Activated CD4-positive, alpha-beta memory T cell treated with anti-CD3 and anti-CD28 coated beads, Interleukin-2, amount 10 ng/mL, durations not matched to agents 7 days and 5 days (primary cell): ENCODE measurements at places on chromosomes 3 and 15. TPM values are rescaled to one million over a fixed set of nuclear protein-coding genes. Genes with fewer than 3 reads are reported as not detected.
A peak's percentile ranks its signal among the peaks of the same experiment; 100 is the strongest.

The ASB14 gene
- total RNA-seq: not detected

The ARPIN gene
- total RNA-seq: not detected

The EOMES gene
- 5.6 TPM for total RNA-seq

The COL6A5 gene
- total RNA-seq: 0.03 TPM

DNA sequence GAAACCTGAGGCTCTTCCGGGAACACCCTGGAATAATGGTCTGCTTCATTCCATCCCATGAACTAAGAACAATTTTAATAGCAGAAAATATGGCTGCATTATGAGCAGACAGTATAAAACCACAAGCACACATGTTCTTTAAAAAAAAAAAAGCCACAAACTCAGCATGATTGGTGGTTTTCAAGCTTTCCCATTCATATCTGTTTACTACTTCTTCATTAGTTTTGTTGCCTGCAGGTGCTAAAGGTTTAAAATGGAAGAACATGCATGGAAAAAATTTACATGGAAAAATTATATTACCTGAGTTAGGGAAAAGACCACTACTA is 137.9 kb upstream of the HES1 start:
- H3K36me3 ChIP-seq: no peaks in the 10 kb centered on the region
- peaks cover 56% of the 10 kb centered on the region for H3K27me3 ChIP-seq
- H3K4me1 ChIP-seq: peaks cover 2% of the 10 kb centered on the region
- no peak overlapping the region for H3K27ac ChIP-seq
- no peak overlapping the region for H3K4me3 ChIP-seq
- DNase-seq: no peak

DNA sequence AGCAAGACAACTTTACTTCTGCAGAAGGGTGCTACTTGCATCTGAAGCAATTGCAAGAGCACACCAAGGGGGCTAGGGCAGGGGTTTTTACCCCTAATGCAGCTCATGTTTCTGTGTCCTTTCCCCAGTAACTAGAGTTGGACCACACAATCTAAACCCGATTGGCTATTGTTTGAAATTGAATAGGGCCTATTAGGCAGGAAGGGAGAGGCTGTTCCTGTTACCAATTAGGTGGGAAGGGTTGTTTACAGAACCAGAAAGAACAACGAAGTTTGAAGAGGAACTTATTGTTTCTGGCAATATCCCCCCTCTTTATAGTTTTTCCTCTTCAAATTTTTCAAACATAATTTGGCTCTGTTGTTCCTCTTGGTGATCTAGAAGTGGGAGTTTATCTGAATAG is 85.5 kb downstream of the CHCHD4 start:
- H3K36me3 ChIP-seq: no peaks in the 10 kb centered on the region
- DNase-seq: no peak

DNA sequence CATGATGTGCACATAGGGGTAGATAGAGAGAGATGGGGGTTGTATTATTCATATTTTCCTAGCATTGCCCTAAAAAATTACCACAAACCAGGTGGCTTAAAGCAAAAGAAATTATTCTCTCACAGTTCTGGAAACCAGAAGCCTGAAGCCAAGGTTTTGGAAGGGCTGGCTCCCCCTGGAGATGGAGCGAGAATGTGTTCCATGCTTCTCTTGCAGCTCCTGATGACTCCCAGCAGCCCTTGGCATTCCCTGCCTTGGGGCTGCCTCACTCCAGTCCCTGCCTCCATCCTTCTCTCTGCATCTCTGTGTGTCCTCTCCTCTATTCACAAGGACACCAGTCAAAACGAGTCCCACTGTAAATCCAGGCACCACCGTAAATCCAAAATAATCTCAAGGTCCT is 91.5 kb upstream of the FAM174B start:
- H3K4me3 ChIP-seq: no peak overlapping the region
- H3K27ac ChIP-seq: no peak overlapping the region
- H3K4me1 ChIP-seq: no peaks in the 10 kb centered on the region
- peaks cover 1% of the 10 kb centered on the region for H3K27me3 ChIP-seq

DNA sequence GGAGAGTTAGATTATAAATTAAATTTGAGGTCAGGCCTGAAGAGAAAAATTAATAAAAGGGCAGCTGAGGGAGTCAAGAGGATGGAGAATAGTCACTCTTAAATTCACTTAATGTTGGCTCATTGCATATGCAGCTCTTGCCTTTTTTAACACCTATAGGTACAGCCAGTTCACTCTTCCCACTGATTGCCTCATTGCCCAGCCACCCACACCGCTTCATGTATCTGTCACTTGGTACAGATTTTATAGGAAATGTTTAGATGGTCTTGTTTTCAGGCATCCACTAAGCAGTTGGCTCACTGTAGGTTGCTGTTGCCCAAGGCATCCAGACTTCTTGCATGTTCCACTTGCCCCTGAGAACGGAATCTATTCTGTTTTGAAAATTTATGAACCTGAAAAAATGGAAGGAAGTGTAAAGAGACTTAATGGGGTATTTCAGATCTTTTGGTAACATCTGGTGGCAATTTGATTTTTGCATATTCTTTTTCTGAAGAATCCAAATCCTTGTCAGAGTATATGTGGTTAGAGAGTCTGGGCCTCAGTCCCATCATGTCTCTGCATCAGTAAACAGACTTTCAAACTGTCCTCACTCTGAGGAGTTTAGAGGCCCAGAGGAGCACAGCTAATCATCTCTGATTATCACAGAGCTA is 151.9 kb downstream of the RBPMS2 start:
- peak overlapping the region; percentile 93 for H3K27ac ChIP-seq
- peak overlapping the region; percentile 63 for H3K4me3 ChIP-seq
- peak; percentile 26 for DNase-seq
- peaks cover 75% of the 10 kb centered on the region for H3K4me1 ChIP-seq

- no peaks in the 10 kb centered on the region for H3K27me3 ChIP-seq
- DNase-seq: no peak
- H3K4me3 ChIP-seq: no peak overlapping the region
These were observed 572.7 kb downstream of the NLGN1 start for GRCh38 chr3:173970281-173970680.

GRCh38 chr3:34011171-34012101 is 213.0 kb downstream of the PDCD6IP start:
- no peak overlapping the region for H3K4me3 ChIP-seq
- H3K27ac ChIP-seq: no peak overlapping the region
- no peaks in the 10 kb centered on the region for H3K27me3 ChIP-seq
- H3K36me3 ChIP-seq: no peaks in the 10 kb centered on the region
- H3K4me1 ChIP-seq: no peaks in the 10 kb centered on the region

- H3K4me1 ChIP-seq: peaks cover 57% of the 10 kb centered on the region
- peaks cover 56% of the 10 kb centered on the region for H3K36me3 ChIP-seq
- H3K27ac ChIP-seq: peak overlapping the region; percentile 97
- DNase-seq: no peak
- H3K4me3 ChIP-seq: peak overlapping the region; percentile 96
These were observed 1.4 kb downstream of the CLK3 start for GRCh38 chr15:74616996-74617395.

DNA sequence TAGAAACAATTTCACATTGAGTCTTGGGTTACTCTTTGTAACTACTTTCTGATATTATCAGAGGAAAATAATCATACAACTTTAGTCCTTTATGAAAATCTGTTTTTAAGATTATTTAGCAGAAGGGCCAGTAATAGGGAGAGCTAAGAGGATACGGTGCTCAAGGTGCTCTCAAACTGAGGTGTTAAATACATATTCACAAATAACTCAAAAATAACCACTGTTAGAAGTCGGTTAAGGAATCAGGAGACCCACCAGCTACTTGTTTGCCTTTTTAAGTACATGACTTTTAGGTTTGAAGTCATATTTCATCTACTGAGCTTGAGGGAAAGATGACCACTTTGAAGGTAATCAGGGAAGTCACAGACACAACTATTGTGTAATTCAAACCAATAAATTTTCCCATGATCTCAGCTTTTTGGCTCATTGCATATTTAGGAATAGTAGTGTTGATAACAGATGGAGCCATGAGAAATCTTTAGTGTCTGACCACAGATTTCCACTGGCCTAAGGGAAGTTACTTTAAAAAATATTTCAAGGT is 1.4 kb upstream of the RSRC1 start:
- no peak for DNase-seq
- H3K27ac ChIP-seq: no peak overlapping the region
- peaks cover 50% of the 10 kb centered on the region for H3K27me3 ChIP-seq
- peaks cover 73% of the 10 kb centered on the region for H3K4me1 ChIP-seq

DNA sequence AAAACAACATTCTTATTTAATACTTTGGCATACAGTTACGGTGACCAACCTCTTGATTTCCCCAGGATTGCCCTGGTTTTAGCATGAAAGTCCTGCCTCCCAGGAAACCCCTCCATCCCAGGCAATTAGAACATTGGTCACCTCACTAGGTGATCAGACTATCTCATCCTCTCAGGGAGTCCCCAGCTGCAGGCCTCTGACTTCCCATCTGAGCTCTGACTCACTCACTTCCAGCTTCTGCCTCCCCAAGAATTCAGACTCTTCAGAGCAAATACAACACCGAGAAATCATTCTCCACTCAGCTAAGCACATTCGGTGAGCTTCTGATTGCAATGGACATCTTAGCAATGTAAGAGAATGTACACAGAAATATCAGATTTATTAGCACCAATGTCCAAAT is 92.4 kb upstream of the HES1 start:
- no peaks in the 10 kb centered on the region for H3K36me3 ChIP-seq
- DNase-seq: no peak
- peaks cover 24% of the 10 kb centered on the region for H3K27me3 ChIP-seq
- no peak overlapping the region for H3K4me3 ChIP-seq
- no peak overlapping the region for H3K27ac ChIP-seq
- H3K4me1 ChIP-seq: peaks cover 2% of the 10 kb centered on the region

DNA sequence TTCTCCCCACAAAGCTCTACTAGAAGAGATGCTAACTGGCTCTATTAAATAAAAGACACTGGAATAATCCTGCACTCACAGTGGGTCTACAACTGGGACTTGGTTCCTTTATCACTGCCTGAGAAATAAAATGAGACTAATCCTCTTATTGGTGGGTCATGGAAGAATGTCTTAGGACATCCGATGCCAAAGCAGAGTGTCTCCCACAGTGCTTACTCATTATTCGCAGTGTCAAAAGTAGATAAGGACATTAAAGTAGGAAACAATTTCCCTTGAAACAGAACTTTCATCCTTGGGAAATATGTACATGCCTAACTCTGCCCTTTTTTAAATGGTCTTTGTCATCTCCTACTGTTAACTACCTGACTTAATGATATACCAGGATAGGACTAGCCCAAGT is 71.5 kb downstream of the GSK3B start:
- H3K27me3 ChIP-seq: no peaks in the 10 kb centered on the region
- peaks cover 21% of the 10 kb centered on the region for H3K36me3 ChIP-seq
- DNase-seq: no peak
- peaks cover 14% of the 10 kb centered on the region for H3K4me1 ChIP-seq
- no peak overlapping the region for H3K4me3 ChIP-seq

GRCh38 chr3:181253796-181254195 is 264.3 kb upstream of the DNAJC19 start:
- H3K4me3 ChIP-seq: no peak overlapping the region
- H3K27me3 ChIP-seq: no peaks in the 10 kb centered on the region
- no peak for DNase-seq
- H3K36me3 ChIP-seq: no peaks in the 10 kb centered on the region
- no peaks in the 10 kb centered on the region for H3K4me1 ChIP-seq
- H3K27ac ChIP-seq: no peak overlapping the region

- peaks cover 54% of the 10 kb centered on the region for H3K36me3 ChIP-seq
- H3K4me1 ChIP-seq: peaks cover 46% of the 10 kb centered on the region
- peak overlapping the region; percentile 85 for H3K27ac ChIP-seq
- no peak for DNase-seq
- no peak overlapping the region for H3K4me3 ChIP-seq
- no peaks in the 10 kb centered on the region for H3K27me3 ChIP-seq
These were observed 268.5 kb downstream of the PLCL2 start for GRCh38 chr3:17153209-17153608.

- no peak overlapping the region for H3K27ac ChIP-seq
- H3K4me3 ChIP-seq: no peak overlapping the region
These were observed 30.0 kb upstream of the AKAP13 start for GRCh38 chr15:85350395-85350794.

DNA sequence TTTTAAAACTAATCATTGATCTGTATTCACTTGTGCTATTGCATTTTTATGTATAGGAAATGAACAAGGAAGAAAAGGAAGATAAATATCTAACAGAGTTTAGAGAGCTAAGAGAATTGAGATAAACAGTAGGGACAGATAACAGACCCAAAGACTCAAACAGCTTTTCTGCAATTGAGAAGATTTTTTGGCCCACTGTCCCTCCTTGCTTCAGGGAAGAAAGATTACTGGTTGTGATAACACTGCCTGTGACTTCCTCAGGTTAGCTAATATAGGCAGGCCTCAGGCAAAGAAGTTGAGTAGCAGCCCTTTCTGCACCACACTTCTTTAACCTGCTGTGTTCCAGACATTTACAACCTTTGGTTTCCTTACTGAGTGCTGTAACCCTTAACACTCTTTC is 2.7 kb upstream of the COX17 start:
- H3K27ac ChIP-seq: no peak overlapping the region
- no peak for DNase-seq
- peaks cover 14% of the 10 kb centered on the region for H3K36me3 ChIP-seq
- no peak overlapping the region for H3K4me3 ChIP-seq
- peaks cover 22% of the 10 kb centered on the region for H3K4me1 ChIP-seq

- H3K36me3 ChIP-seq: no peaks in the 10 kb centered on the region
- H3K4me3 ChIP-seq: no peak overlapping the region
- peaks cover 16% of the 10 kb centered on the region for H3K4me1 ChIP-seq
- H3K27ac ChIP-seq: no peak overlapping the region
- no peak for DNase-seq
These were observed 71.8 kb upstream of the GATM start for GRCh38 chr15:45449916-45450867.

- H3K4me3 ChIP-seq: no peak overlapping the region
- no peaks in the 10 kb centered on the region for H3K27me3 ChIP-seq
- no peak for DNase-seq
- H3K27ac ChIP-seq: no peak overlapping the region
- H3K36me3 ChIP-seq: no peaks in the 10 kb centered on the region
These were observed 727.8 kb downstream of the NLGN1 start for GRCh38 chr3:174125267-174125824.

DNA sequence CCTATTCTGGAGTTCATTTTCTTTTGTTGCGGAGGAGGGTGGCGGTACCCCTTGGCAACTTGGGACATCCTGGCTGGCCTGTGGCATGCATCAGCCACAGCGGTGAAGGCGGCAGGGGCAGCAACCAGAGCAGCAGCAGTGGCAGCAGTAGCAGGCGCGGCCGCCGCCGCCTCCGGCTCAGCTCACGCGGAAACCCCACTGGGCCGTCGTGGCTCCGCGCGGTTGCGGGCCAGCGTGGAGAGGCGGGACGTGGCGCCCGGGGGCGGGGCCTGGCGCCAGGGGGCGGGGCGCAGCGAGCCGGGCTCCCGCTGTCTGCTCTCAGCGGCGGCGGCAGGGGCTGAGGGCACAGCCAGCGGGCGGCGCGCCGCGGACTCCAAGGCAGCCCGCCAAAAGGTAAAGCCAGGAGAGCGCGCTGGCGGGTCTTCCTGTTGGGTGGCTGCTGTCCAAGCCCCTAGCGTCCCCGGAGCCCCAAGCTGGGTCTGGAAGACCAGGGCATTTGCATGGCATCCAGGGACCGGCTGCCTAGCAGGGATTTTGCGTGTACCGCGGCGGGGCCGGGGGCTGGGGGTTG is 334.4 kb upstream of the THRB start:
- H3K4me3 ChIP-seq: no peak overlapping the region
- H3K27me3 ChIP-seq: peaks cover 13% of the 10 kb centered on the region
- H3K27ac ChIP-seq: no peak overlapping the region

- no peak overlapping the region for H3K27ac ChIP-seq
- no peaks in the 10 kb centered on the region for H3K4me1 ChIP-seq
- H3K4me3 ChIP-seq: no peak overlapping the region
These were observed 65.3 kb downstream of the LRTM1 start for GRCh38 chr3:54862526-54862925.
